ENCODE measurements at places on chromosomes 5 and 9. TPM values are rescaled to one million over a fixed set of nuclear protein-coding genes. Genes with fewer than 3 reads are reported as not detected.

CDKN2B-AS1 gene
- 0.82 TPM for total RNA-seq

- no peak overlapping the region for H3K4me3 ChIP-seq
- H3K27me3 ChIP-seq: no peaks in the 10 kb centered on the region
- H3K27ac ChIP-seq: no peak overlapping the region
- no peak for DNase-seq
These were observed 141.7 kb downstream of the PCSK5 start for GRCh38 chr9:76032038-76032796.

GRCh38 chr9:134807716-134808446 is 72.7 kb upstream of the FCN2 start:
- no peak overlapping the region for H3K27ac ChIP-seq
- H3K27me3 ChIP-seq: no peaks in the 10 kb centered on the region
- no peak for DNase-seq
- H3K4me1 ChIP-seq: peaks cover 3% of the 10 kb centered on the region

- H3K27me3 ChIP-seq: no peaks in the 10 kb centered on the region
- H3K4me3 ChIP-seq: no peak overlapping the region
- no peaks in the 10 kb centered on the region for H3K4me1 ChIP-seq
These were observed 12.2 kb upstream of the OR13J1 start for GRCh38 chr9:35882263-35882848.

- H3K27me3 ChIP-seq: no peaks in the 10 kb centered on the region
- no peaks in the 10 kb centered on the region for H3K36me3 ChIP-seq
- H3K4me1 ChIP-seq: no peaks in the 10 kb centered on the region
- H3K4me3 ChIP-seq: no peak overlapping the region
- no peak for DNase-seq
These were observed 48.2 kb downstream of the ROPN1L start for GRCh38 chr5:10489810-10490426.

- DNase-seq: no peak
- no peak overlapping the region for H3K4me3 ChIP-seq
- H3K4me1 ChIP-seq: no peaks in the 10 kb centered on the region
- H3K36me3 ChIP-seq: no peaks in the 10 kb centered on the region
These were observed 576.2 kb upstream of the CLINT1 start for GRCh38 chr5:158435161-158435616.

- no peaks in the 10 kb centered on the region for H3K27me3 ChIP-seq
- no peak overlapping the region for H3K4me3 ChIP-seq
These were observed 53.9 kb upstream of the IL17B start for GRCh38 chr5:149432911-149433401.

OLFML2A gene
- 12.2 TPM for total RNA-seq

DNA sequence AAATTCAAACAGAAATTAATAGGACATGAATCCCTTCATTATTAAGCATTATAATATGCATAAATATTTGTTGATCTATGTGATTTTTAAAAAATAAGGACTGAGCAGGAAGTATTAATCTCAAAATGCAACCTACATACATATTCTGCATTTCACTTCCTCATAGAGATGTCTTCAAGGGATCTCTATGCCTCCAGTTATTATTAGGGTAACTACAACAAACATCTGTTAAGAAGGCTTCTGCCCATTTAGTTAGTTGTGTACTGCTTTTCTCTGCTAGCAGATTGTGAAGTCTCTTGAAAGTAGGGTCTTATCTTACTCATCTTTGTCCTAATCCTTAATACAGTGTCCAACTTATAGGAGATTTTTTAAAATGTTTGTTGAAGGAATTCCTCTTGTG is 414.1 kb downstream of the ACTL7B start:
- no peaks in the 10 kb centered on the region for H3K4me1 ChIP-seq
- H3K27me3 ChIP-seq: no peaks in the 10 kb centered on the region
- no peak overlapping the region for H3K27ac ChIP-seq
- no peaks in the 10 kb centered on the region for H3K36me3 ChIP-seq
- DNase-seq: no peak
- no peak overlapping the region for H3K4me3 ChIP-seq

LCN1 gene
- total RNA-seq: not detected
